ENCODE measurements at places on chromosomes 12 and 14. TPM values are rescaled to one million over a fixed set of nuclear protein-coding genes. Genes with fewer than 3 reads are reported as not detected.

Gene RACGAP1
- 10.5 TPM for total RNA-seq

Gene FBXO33
- total RNA-seq: 7.8 TPM

Gene KCNK10
- total RNA-seq: not detected

Gene PTCSC3
- not detected for total RNA-seq

Gene SYNDIG1L
- 0.23 TPM for total RNA-seq
